ENCODE measurements at places on chromosomes 2 and 18.

DNA sequence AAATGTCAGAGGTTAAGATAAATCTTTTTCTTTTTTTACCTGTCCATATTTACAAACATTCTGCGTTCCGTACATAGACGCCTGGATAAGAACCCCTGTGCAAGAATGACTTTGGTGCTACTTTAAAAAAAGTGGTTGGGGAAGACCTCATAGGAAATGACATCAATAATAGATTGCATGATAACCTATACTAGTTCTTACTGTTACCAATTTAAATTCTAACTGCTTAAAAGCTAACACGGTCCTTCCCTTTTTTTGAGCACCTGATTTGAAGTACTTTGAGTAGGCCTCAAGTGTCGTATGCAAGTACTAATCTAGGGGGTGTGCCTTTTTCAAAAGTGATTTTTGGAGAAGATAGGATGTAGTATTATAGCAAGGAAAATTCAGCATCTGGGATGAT lies 2.1 kb downstream of the SLC39A10 start:
- no peak for DNase-seq

DNA sequence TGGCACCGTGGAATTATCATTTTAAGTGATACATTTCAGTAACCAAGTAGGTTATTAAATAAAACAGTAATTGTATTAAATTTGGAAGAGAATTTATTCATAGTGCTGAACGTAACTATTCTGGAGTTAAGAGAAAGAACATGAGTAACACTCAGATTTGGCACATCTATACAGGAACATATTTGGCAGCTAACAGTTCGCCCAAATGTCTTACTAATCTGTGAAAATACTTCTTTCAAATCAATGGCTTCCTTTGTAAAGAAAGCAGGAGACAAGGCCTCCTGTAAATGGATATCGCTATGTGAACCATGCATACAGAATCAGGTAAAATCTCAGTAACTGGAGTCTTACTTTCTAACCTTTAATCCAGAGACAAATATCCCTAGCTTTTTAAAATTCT lies 64.4 kb downstream of the ZNF516 start:
- DNase-seq: no peak

DNA sequence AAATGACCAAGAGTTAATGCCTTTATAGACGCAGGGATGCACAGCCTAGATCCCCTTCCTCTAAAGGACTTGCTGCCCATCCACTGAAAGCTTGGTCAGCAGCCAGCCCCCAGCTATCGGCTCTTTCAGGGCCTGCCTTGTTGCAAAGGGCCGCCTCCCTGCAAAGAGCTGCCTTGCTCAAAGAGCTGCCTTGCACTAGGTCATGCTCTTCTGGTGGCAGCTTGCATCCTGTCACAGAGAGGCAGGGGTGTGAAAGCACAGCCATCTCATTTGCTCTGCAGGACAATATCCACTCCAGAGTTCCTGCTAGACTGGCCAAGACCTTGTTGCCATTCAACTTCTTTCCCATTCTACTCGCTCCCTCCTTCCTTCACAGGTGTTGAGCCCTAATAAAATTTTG lies 137.1 kb downstream of the MCFD2 start:
- DNase-seq: no peak

GRCh38 chr2:241217320-241218031 lies 29.0 kb downstream of the ANO7 start:
- peak; percentile 11 for DNase-seq

DNA sequence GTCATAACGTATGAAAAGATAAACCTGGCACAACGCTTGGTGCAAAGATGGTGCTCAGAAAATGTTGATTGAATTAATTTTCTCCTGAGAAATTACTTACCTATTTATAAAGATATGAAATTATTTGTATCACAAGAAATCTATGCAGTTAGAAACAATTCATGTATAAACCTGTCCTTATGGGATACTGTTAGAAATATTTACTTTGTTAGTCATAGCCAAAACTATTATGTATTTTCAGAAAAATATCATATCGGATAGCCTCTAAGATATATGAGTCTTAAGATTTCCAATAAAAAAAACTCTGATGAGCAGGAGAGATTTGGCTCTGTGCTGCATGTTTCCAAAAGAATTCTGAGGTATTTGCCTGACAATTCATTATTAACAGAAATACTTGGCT lies 880.7 kb downstream of the LRRTM4 start:
- no peak for DNase-seq

DNA sequence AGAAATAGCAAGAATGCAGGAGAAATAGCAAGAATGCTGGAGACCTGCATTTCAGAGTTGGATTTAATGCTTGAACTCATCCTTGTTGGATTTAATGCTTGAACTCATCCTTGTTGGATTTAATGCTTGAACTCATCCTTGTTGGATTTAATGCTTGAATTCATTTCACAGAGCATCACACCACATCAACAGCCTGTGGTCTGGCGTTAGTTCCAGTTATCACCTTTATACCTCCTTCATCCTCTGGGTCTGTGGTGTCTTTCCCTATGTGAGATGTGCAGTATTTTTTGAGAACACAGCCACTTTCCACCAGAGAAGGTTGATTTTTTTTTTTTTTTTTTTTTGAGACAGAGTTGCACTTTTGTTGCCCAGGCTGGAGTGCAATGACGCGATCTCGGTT lies 546.4 kb upstream of the SOX11 start:
- DNase-seq: no peak

DNA sequence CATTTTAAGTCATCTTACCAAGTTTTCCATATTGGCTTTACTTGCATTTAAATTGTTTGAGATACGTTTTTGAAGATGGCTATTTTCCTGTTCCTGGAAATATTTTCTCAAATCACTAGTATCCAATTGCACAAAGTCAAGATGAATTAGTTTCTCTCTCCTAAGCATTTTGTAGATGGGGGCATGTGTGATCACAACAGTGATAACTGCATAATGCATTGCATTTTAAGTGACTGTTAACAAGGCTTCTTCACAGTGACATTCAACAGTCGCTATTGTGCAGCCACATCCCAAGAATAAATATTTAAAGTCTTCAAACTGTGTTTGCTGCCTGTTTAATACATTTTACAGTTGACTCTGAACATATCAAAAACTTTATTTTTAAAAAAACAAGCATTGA lies 694.2 kb upstream of the CDH7 start:
- DNase-seq: no peak

GRCh38 chr2:10774394-10774793 lies 38.2 kb downstream of the PDIA6 start:
- no peak for DNase-seq

DNA sequence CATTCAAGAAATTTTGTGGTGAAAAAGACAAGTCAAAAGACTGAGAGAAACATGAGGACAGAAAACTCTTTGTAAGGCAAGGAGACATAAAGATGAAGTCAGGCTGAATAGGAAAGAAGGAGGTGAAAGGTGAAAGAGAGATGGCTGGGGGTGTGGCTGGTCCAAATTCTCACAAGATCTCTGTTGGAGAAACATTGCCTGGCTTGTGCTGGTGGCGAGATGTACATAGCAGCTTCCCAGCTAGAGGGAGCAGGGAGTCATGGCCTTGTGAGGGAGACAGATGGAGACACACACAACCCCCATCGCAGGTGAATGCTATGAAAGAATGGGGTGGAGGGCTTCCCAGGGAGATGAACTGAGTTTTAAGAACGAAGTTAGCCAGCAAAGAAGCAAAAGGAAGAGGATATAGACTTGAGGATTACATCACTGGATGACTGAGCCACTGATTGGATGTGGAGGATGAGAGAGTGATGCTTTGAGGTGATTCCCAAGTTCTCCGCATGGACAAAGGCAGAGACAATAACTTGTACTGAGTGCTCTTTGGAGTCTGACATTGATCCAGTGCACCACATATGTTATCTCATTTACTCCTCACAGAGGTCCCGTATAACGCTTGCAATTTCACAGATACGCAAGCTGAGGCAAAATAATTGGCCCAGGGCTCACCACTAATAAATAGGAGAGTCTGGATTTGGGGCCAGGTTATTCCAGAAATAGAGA lies 3.7 kb upstream of the EMX1 start:
- no peak for DNase-seq

DNA sequence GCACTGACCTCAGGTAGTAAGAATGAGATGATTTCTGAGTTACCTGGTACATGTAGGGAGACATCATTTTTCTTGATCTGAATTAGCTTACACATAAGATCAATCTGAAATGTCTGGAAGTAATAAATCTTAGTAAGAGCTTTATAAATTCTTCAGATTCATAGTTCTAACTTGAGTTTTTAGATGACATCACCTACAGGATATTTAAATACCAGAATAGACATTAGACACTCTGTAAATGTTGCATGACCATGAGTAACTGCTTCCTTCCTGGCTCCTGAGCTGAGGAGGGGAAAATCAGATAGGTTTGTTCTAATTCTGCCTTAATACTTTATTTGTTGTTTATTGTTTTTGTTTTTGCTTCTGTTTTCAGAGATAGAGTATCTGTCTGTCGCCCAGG lies 181.8 kb downstream of the PHLPP1 start:
- DNase-seq: no peak

- DNase-seq: no peak
Measured at GRCh38 chr2:197937814-197938213, 133.4 kb downstream of the PLCL1 start.

- no peak for DNase-seq
Measured at GRCh38 chr2:102037681-102038080, 45.9 kb downstream of the IL1R2 start.

DNA sequence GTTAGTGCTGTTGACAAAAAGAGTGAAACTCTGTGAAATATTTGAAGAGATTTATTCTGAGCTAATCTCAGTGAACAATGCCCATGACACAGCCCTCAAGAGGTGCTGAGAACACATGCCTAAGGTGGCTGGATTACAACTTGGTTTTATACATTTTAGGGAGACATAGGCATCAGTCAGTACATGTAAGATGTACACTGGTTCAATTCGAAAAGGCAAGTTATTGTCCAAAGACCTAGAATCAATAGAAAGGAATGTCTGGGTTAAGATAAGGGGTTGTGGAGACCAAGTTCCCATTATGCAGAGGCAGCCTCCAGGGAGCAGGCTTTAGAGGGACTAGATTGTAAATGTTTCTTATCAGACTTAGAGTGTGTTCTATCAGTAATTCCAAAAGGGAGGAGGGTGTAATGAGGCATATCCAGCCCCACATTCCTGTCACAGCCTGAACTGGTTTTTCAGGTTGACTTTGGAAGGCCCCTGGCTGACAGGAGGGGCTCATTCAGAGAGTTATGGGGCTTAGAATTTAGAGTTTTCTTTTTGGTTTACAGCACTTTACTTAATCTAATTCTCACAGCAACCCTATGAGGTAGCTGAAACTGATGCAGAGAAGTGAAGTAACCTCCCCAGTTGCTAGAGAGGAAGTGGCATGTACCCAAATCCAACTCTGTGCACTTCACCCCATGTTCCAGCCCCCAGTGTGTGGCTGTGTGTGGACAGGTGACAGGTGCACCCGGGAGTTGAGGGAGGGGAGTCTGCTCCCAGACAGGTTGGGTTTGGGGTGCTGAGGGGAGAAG lies 28.3 kb upstream of the ASAP2 start:
- no peak for DNase-seq

- no peak for DNase-seq
Measured at GRCh38 chr18:63271881-63272299, 47.7 kb downstream of the BCL2 start.

DNA sequence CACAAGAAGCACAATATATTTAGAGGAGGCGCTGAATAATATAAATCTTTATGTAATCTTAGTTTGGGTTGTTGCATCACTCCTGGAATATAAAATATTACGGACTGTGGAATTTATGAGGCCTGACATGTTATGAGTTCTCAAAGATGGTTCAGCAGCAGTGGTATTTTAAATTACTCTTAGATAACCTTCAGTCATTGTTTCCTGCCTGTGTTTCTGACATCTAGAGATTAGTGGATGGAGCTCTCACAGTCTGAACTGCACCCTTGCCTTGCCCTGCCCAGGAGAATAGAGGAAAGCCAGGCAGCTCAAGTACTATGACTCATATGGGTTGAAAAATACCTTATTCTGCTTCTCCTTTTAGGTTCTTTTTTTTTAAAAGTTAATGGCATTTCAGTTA lies 70.0 kb downstream of the ACSL3 start:
- no peak for DNase-seq

DNA sequence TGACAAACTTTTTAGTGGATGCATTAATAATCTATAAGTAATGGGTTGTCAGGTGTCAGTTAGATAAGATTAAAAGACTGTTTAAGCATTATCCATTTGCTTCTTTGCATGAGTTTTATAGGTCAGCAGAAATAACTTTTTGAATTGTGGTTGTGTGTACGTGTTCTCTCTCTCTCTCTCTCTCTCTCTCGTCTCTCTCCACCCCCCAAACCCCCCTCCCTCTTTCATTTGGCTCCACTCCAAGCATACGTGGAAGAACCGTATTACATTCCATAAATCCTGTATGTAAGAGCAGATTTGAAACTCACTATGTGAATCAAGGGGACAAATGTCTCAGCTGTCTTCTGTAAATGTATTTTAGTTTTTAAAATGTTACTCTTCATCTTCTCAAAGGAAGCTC lies 120.2 kb downstream of the MEIS1 start:
- no peak for DNase-seq

DNA sequence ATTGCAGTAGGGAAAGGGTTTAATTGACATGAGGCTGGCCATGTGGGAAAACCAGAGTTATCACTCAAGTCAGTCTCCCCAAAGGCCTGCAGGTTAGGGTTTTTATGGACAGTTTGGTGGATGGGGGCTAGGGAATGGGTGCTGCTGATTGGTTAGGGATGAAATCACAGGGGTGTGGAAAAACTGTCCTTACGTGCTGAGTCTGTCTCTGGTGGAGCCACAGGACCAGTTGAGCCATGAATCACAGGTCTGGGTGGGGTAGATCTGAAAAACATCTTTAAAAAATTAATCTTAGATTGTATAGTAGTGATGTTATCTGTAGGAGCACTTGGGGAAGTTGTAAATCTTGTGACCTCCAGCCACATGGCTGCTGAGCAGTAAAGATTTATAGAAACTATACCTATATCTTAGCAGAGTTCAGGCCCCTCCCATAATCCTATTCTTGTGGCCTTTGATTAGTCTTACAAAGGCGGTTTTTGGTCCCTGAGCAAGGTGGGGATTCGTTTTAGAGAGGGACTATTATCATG lies 139.6 kb downstream of the COMMD1 start:
- DNase-seq: no peak

GRCh38 chr18:13570216-13570615 lies 156.1 kb downstream of the FAM210A start:
- DNase-seq: no peak

Measured in stimulated activated CD4-positive, alpha-beta T cell treated with anti-CD3 and anti-CD28 coated beads, Interleukin-4, amount 100 ng/mL, for 4 hours (primary cell).